ENCODE measurements at places on chromosomes 16 and 17.

DNA sequence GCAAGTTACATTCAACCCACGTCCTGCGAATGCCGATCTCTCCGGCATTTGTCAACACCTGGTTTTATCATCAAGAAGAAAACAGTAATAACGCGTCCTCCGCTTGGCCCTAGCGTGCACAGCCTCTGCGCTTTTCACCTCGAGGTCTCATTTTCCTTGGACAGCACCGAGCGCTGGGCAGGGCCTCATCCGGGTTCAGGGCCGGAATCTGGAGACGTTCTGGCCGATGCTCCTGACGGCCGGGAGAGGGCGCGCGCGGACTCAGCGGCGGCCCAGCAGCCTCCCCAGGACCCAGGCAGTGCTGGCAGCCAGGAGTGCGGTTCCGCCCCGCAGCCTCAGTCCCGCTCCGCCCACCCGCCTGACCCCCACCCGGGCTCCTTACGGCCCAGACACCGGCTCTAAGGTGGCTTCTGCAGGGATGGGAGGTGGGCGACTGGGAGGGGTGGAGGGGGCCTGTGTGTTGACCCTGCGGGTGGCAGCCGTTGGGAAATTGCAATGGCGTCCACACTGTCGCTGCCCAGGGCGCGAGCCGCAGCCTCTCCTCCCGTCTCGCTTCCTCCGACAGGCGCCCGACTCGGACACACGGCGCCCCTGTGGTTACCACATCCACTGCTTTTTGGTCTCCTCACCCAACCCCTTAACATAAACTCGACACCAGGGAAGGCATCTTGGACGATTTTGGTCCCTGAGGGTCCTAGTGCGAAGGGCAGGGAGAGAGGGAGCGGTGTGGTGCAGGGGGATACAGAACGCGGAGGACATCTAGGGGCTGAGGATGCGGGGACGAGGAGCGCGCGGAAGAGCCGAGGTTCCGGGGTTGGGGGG lies 7.4 kb upstream of the FLYWCH1 start:
- DNase-seq: no peak

- DNase-seq: no peak
Observed at GRCh38 chr17:6098050-6098822, 28.1 kb downstream of the WSCD1 start.

DNA sequence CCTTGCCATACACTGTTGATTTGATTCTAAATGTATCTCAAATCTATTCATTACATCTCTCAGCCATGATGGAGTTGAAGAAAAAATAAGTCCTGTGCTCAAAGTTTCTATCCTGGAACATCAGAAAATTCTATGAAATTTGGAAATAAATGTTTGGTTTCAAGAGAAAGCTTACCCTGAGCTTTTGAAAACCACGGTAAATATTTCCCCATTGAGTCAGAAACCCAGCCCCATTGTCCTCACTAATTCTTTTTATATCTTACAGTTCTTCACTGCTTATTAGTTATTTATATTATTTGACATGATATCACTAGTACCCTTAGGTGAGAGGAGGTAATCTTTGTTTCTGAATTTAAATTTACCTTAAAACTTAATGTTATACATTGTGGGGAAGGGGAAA lies 128.5 kb downstream of the MRTFB start:
- DNase-seq: no peak

DNA sequence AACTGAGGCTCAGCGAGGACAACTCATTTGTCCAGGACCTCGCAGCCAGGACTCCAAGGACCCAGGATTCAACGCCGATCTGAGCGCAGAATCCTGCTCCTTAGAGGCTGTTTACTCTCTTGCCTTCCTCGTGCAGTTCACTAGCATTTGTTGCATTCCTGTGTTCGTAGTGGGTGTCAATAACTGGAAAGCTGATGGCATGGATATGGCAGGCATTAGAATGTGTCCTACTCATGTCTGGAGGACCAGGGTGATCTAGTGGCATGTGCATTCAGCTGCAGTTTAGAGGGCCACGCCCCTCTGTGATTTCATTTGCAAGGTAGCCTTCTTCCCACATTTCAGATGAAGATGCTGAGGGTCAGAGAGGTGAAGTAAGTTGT lies 510 bp downstream of the CRISPLD2 start:
- no peak for DNase-seq

- no peak for DNase-seq
Observed at GRCh38 chr17:2803386-2803785, 7.1 kb downstream of the RAP1GAP2 start.

GRCh38 chr17:72903522-72903921 lies 189.0 kb downstream of the SLC39A11 start:
- DNase-seq: no peak

GRCh38 chr17:16027708-16028584 lies 28.3 kb downstream of the TTC19 start:
- DNase-seq: no peak

GRCh38 chr17:44389723-44390202 lies 314 bp upstream of the ITGA2B start:
- no peak for DNase-seq

- no peak for DNase-seq
Observed at GRCh38 chr16:31063495-31063842, 10.6 kb downstream of the ZNF668 start.

DNA sequence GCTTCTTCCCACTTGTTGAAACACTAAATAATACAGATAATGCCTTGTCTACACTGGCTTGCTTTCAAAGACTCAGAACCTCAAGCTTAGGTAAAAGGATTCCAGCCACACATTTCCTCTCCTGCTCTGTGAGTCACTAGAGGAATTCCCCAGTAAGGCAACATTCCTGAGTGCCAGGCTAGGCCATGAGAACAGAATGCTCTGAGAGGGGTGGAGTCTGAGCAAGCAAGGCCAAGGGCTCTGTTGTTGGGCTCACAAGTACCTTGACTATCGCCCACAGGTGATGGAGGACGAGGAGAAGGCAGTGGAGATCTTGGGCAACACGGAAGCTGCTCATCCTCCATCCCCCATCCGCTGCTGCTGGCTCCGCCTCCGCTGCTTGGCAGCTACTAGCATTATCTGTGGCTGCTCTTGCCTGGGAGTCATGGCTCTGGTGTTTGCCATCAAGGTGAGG lies 6.7 kb upstream of the PHKG2 start:
- no peak for DNase-seq

DNA sequence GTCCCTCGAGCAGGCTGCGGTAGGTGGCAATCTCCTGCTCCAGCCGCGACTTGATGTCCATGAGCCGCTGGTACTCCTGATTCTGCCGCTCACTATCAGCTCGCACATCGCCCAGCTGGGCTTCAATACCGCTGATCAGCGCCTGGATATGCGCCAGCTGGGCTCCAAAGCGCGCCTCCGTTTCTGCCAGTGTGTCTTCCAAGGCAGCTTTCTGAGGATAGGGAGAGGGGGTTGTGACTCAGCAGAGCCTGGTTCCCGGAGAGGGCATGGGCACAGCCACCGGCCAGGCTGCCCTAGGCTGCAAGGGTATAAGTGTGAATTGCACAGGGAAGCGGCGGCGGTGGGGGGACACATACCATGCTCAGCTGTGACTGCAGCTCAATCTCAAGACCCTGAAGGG lies 4.3 kb downstream of the KRT19 start:
- DNase-seq: no peak

- no peak for DNase-seq
Observed at GRCh38 chr17:63382136-63382535, 64.0 kb downstream of the CYB561 start.

- DNase-seq: no peak
Observed at GRCh38 chr17:44272321-44272951, 4.5 kb upstream of the SLC4A1 start.

GRCh38 chr17:39195568-39196160 lies 1.8 kb downstream of the CACNB1 start:
- DNase-seq: no peak

DNA sequence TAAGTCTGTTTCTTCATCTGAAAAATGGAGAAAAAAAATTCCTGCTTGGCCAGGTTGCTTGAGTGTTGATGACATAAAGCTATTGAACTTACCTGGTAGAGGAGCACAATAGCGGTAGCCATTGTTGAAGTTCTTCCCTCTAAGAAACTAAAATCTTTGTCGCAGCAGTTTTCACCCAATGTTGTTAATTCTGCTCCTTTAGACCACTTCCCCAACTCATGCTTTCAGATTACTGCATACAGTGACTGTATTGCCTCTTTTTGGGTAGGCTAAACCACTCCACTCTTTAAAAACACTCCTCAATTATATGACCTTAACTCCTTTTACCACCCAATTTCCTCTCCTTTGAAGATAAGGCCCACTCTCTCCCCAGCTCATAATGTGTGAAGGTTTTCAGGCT lies 35.7 kb upstream of the CCL2 start:
- DNase-seq: no peak

GRCh38 chr17:70073310-70073709 lies 1.7 kb upstream of the KCNJ16 start:
- DNase-seq: no peak

DNA sequence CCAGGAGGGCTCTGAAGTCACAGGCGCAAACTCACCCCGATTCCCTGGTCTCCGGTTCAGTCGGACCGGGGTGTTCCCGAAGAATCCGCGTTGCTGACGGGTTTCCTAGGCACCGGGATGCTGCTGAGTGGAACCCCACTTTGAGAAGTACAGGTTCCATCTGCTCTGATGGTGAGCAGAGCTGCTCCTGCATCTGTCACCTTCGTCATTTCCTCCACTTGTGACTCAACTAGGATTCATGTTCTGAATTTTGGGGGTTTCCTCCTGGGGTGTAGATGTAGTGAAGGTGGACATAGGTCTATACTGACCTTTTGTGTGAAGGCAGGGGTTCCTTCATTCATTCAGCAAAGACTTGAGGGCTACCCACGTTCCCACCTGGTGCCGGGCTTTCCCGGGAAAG lies 25.0 kb downstream of the LGALS3BP start:
- DNase-seq: no peak

DNA sequence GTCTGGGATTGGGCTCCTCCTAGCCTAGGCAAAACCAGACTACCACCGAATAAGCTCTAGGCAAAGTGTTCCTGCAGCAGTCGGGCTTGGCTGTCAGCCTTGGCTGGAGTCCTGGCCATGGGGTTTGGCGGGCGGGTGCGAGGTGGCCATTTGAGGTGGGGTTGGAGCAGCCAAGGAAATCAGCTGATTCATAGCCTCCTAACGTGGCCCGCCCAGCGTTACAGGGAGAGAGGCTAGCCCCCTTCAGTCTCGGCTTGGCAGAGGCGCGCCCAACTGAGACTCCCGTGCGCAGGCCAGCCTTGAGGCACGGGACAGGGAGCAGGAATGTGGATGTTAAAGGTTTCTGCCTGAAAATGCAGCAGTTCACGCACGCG lies 1.9 kb downstream of the PMP22 start:
- no peak for DNase-seq

- no peak for DNase-seq
Observed at GRCh38 chr16:30850246-30850645, 43.6 kb downstream of the BCL7C start.
